ENCODE measurements at places on chromosomes 3 and 15. TPM values are rescaled to one million over a fixed set of nuclear protein-coding genes. Genes with fewer than 3 reads are reported as not detected.

The STAB1 gene
- 31.2 TPM for polyA plus RNA-seq

The LYZL4 gene
- polyA plus RNA-seq: not detected

The CEP152 gene
- 11.2 TPM for polyA plus RNA-seq

The TM4SF1 gene
- polyA plus RNA-seq: 65.2 TPM

The ANKRD34C gene
- polyA plus RNA-seq: 0.08 TPM

The STAC gene
- polyA plus RNA-seq: 11.5 TPM

The P2RY12 gene
- 1.2 TPM for polyA plus RNA-seq

The TGM5 gene
- polyA plus RNA-seq: not detected

The IMPG2 gene
- 0.46 TPM for polyA plus RNA-seq

The UPK1B gene
- polyA plus RNA-seq: 6.9 TPM

The ADCY5 gene
- polyA plus RNA-seq: 13.4 TPM

The ARNT2 gene
- 56.2 TPM for polyA plus RNA-seq

The SORD gene
- 38.4 TPM for polyA plus RNA-seq

The IQCF5 gene
- polyA plus RNA-seq: not detected

The TMOD2 gene
- polyA plus RNA-seq: 4.3 TPM

The LTK gene
- polyA plus RNA-seq: 2.2 TPM

GRCh38 chr15:87145696-87146095 lies 1066.0 kb downstream of the AGBL1 start:
- no peak for DNase-seq

GRCh38 chr3:175224051-175224450 lies 364.9 kb downstream of the NAALADL2 start:
- no peak for DNase-seq

DNA sequence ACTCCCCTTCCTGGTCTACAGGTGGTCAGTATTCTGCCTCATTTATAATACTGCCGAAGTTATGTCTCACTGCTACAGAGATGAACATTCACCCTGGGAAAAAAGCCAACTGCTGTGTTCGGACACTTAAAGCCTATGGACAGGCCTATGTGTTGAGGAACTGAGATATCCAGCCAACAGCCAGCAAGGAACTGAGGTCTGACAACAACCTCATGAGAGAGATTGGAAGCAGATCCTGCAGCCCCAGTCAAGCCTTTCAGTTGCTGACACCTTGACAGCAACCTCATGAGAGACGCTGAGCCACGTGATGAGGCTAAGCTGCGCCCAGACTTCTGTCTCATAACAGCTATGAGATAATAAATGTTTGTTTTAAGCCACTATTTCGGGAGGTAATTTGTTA lies 18.2 kb upstream of the FHIT start:
- no peak for DNase-seq

- DNase-seq: no peak
Observed at GRCh38 chr15:92438471-92438870, 44.8 kb downstream of the ST8SIA2 start.

DNA sequence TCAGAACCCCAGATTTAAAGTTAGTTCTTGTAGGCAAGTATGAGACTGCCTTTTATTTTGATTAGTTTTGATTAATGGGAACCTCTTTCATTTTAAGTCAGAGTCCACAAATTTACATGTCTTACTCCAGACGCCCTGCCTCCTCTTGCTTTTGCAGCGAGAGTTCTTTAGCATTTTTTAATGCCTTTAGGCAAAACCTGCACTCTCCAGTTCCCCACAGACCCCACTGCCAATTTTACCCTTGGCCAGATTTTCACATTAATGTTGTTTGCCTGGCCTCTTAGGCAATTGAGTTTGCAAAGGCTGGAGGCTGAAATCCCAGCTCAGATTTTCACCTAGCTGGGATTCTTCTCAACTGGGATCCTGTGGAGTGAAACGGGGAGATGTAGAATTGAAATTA lies 85.8 kb downstream of the GAP43 start:
- no peak for DNase-seq

DNA sequence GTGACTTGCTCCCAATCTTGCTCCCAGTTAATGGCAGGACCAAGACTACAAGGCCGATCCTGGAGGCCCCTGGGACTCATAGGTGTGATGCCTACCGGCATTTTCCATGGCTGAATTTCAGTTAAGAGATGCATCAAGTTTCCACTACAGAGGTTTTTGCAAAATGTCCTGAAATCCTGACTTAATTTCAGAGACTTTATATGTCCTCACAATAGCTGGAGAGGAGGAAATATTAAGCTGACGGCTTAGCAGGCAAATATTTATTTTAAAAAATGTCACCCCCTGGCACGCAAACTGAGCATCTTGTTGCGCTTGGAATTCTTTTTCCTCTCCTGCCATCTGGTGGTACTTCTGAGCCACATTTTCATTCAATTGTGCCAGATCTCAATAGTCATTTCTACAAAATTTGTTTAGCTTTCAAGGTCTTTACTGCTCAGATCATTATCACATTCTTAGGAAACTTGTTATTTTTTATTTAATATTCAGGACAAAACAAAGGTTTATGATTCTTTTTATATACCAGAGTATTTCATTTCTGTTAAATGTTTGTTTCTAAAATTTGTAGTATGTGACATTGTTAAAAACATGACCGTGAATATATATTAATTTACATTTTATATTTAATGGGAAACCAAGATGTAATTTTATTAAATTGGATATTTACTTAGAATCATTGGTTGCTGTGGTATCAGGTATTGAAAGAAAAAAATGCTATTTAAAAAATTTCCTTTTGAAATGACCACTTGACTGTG lies 189.2 kb upstream of the THRB start:
- no peak for DNase-seq

DNA sequence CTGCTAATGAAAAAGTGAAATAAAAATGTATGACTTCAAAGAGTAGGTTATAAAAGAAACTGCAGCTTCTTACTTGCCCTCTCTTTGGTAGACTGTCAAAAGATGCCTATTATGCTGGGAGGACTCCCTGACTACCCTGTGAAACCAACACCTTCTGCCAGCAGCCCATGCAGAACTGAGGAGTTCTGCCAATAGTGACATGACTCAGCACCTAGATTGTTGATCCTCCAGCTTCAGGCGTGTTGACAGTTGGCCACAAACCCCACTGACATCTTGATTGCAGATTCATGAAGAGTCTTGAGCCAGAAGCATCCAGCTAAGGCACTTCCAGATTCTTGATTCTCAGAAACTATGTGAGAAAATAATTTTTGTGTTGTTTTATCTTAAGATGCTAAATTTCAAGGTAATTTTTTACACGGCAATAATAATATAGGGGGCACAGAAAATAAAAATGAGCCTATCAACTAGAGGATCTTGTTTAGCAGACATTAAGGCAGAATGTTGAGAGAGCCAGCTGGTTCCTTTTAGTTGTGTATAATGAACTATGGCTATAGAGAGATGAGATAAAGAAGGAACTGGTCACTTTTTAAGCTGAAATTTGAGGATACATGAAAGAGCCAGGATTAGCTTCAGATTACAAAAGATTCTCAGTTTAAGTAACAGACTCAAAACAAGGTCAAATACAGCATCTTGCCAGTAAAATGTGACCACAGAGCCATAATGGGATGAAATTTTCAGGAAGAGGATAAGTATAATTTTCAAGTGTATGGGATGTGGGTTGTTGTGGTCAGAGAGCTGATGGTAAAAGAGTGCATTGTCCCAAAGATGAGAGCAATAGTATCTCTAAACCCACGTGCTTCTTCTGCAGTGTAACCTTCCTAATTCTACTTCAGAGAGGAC lies 588.7 kb upstream of the CBLB start:
- DNase-seq: no peak

DNA sequence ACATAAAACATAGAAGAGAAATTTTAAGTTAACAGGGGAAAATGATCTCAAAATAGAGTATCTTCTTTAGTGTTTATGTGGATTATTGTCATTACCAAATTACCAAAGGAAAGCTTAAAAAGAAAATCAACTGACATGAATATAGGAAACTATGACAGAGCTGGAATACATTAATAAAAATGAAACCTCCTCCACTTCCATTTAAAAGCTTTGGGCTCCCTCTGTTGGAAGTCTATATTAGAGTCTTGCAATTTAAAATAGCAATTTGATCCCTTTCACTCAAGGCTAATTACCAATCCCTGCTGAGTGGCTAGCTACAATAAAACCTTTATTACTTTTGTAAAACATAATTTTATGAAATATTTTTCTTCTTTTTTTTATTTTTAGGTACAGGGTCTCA lies 61.4 kb upstream of the IMPG2 start:
- DNase-seq: no peak

GRCh38 chr3:16841904-16842271 lies 42.9 kb upstream of the PLCL2 start:
- no peak for DNase-seq

- DNase-seq: no peak
Observed at GRCh38 chr3:195554458-195554857, 11.3 kb upstream of the PPP1R2 start.

DNA sequence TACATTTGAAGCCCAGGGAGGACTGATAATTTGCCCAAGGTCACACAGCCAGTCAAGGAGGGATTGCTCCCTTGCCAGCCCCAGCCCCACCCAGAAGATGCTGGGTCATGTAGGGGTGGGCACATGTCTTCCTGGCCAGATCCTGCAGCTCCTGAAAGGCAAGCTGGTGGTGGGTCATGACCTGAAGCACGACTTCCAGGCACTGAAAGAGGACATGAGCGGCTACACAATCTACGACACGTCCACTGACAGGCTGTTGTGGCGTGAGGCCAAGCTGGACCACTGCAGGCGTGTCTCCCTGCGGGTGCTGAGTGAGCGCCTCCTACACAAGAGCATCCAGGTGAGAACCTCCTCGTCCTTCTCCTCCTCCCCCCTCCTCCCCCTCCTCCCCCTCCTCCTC lies 13.2 kb downstream of the ISG20 start:
- DNase-seq: no peak

DNA sequence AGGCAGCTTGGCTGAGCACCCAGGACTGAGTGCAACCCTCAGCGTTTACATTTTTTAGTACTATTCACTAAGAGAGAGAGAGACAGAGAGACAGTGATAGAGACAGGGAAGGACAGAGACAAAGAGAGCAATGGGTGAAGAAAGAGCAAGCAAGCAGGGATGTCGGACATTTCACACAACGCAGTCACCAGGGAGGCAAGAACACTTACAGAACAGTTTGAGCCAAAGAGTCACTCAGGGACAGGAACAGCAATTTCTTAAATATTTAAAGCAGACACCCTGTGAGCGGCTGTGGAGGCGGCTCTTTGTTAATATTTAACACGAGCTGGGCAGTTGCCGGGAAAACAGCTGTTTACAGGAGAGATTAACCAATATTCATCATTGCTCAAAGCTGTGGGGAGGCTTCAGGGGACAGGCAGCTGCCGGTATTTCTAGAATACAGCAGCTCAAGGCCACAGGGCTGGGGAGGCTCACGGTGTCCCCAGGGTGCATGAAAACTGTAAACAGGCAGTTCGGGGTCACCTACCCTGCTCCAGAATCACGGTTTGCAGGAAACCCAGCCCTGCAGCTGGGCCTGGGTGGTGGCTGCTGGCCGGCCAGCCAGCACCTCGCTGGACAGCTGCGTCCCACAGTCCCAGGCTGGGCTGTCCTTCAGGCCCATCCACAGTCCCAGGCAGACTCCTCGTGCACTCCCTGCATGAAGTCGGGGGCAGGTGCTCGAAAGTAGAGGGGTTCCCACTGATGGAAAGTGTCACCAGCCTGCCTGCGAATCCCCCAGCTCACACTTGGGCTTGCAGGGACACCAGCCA lies 38.8 kb upstream of the PCSK6 start:
- no peak for DNase-seq

DNA sequence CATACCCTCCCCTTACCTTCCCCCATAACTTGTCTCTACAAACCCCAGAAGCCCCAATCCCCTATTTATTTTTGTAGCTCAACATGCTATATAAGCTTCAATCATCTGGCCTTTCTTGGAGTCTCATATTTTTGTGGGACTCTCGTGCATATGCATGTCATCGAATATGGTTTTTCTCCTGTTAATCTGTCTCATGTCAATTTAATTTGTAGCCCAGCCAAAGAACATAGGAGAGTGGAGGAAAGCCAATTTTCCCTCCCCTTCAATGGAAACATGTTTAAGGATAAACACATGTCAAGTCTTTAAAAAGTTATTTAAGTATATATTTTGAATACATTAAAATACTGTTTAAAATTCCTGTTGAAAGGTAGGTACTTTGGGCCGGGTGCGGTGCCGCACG lies 172.2 kb downstream of the GMNC start:
- no peak for DNase-seq

- DNase-seq: no peak
Observed at GRCh38 chr3:40845447-40845846, 320.7 kb downstream of the ZNF621 start.

DNA sequence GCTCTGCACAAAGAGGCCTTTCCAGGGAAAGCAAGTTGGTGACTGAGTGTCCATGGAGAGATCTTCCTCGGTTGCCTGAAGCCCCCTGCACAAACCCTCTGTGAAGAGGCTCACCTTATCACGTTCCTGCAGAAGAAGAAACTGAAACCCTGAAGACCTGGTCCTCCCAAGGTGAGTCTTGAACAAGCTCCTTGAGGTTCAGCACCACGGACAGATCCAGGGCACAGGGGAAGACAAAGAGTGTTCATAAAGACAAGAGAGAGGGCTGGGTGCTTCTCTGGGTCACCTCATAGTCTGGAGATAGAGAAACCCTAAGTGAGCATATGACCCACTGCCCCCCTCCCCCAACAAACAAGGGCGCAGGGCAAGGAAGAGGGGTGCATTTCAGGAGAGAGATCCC lies 21.7 kb upstream of the TBC1D21 start:
- peak; percentile 67 for DNase-seq

DNA sequence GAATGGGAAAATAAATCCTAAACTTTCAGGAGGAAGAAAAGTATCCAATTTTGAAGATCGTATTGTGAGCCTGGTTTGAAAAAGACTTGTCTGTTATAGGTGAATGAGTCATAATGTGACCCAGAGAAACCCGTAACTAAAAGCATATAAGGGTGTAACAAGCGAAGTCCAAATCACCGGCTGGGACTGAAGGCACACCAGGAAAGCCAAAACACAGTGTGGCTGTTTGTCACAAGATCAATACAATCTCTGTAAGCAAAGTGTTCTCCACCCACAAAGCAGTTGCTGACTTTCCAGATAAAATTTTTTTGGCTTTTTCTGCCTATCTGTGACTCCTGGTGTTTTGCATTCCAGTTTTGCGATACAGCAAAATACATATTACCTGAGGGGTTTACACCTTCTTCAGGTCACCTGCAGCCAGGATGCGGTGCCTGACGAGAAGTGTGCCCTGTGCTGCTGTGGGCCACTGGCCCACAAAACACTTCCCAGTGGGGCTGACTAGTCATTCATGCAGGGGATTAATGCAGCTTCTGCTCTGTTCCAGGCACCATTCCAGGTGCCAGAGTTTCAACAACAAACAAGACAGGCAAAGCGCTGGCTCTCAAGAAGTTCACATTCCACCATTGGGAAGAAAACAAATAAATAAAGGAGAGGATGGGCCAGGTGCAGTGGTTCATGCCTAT lies 14.4 kb downstream of the HES1 start:
- no peak for DNase-seq

DNA sequence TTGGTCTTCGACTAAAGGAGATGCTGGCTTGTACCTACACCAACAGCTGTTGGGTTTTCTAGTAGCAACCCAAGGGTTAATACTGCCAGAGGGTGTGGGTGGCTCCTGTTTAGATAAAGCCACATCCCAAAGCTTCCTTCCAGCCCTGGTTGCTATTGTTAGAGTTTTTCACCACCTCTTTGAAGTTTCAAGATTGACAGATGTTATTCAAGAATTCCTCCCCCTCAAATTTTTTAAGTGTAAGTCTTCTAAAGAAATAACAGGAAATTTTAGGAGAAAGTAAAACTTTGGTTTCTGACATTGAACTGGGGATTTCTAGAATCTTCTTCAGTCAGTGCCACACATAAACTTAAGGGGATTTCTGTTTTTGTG lies 60.9 kb downstream of the TGFBR2 start:
- no peak for DNase-seq

GRCh38 chr15:67917636-67918035 lies 77.8 kb upstream of the RNU6-1 start:
- no peak for DNase-seq

GRCh38 chr3:184546252-184546651 lies 15.3 kb upstream of the EPHB3 start:
- DNase-seq: no peak

All from left renal cortex interstitium (tissue), 4 donors.